Activated CD4-positive, alpha-beta memory T cell treated with anti-CD3 and anti-CD28 coated beads, Interleukin-2, amount 10 ng/mL, durations not matched to agents 7 days and 5 days (primary cell): ENCODE measurements at places on chromosomes 2 and 18. TPM values are rescaled to one million over a fixed set of nuclear protein-coding genes. Genes with fewer than 3 reads are reported as not detected.

DNA sequence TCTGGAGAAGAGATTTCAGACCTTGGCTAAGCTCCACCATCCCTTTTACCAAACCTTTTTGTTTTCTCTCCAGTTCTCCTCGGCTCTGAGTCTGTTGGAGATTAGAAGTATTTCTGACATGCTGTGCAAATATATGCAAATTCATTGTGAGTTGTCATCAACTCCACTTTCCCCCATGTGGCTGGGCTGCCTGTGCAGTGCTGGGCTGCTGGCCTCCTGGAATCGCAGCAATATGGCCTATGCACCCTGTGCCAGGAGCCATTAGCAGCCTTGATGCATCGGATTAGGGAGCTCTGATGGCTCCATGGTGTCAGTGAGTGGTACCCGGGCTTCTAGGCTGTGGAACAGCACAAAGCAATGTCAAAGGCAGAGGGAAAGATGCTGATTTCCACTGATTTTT is 80.0 kb downstream of the GPR39 start:
- H3K27ac ChIP-seq: no peak overlapping the region
- no peaks in the 10 kb centered on the region for H3K27me3 ChIP-seq
- H3K36me3 ChIP-seq: no peaks in the 10 kb centered on the region
- H3K4me3 ChIP-seq: no peak overlapping the region
- H3K4me1 ChIP-seq: no peaks in the 10 kb centered on the region

Gene OSR1
- not detected for total RNA-seq

GRCh38 chr18:12102136-12102842 is 8.6 kb downstream of the ANKRD62 start:
- peaks cover 15% of the 10 kb centered on the region for H3K4me1 ChIP-seq
- H3K36me3 ChIP-seq: no peaks in the 10 kb centered on the region
- no peak overlapping the region for H3K27ac ChIP-seq
- no peak for DNase-seq

Gene HS6ST1
- 6.8 TPM for total RNA-seq

DNA sequence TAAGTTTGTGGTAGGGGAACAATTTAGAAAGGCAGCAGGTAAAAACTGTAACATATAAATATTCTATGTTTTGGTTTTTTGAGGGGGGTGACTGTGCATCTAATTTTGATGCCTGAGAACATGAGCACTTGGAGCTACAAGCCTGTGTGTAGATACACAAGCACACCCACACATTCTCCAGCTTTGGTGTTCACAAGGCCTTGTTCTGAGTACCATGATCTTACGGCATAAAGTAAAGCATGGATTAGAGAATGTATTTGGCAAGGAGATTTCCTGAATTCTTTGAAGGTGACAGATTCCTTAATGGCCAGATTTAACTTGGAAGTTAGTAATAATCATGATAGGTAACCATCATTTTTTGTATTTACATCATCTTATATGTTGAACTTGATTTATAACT is 42.7 kb downstream of the MAP3K20 start:
- peaks cover 3% of the 10 kb centered on the region for H3K27me3 ChIP-seq
- no peak overlapping the region for H3K4me3 ChIP-seq
- no peak overlapping the region for H3K27ac ChIP-seq
- DNase-seq: no peak
- H3K36me3 ChIP-seq: peaks cover 5% of the 10 kb centered on the region

Gene LYG2
- total RNA-seq: not detected

GRCh38 chr18:11994336-11994702 is 13.0 kb downstream of the IMPA2 start:
- H3K36me3 ChIP-seq: peaks cover 3% of the 10 kb centered on the region
- no peak for DNase-seq
- H3K4me1 ChIP-seq: peaks cover 23% of the 10 kb centered on the region
- no peak overlapping the region for H3K27ac ChIP-seq

Gene IGFBP2
- total RNA-seq: 1.2 TPM

Gene COL4A3
- 0.13 TPM for total RNA-seq

Gene CCL20
- total RNA-seq: 3.6 TPM

Gene APCDD1
- not detected for total RNA-seq

- peaks cover 15% of the 10 kb centered on the region for H3K4me1 ChIP-seq
- no peaks in the 10 kb centered on the region for H3K36me3 ChIP-seq
- no peak for DNase-seq
- no peak overlapping the region for H3K4me3 ChIP-seq
- no peaks in the 10 kb centered on the region for H3K27me3 ChIP-seq
These were observed 112.3 kb downstream of the RNF144A start for GRCh38 chr2:7029291-7030059.

- H3K4me1 ChIP-seq: no peaks in the 10 kb centered on the region
- no peak overlapping the region for H3K4me3 ChIP-seq
- DNase-seq: no peak
- H3K36me3 ChIP-seq: no peaks in the 10 kb centered on the region
These were observed 444.1 kb upstream of the SMIM21 start for GRCh38 chr18:75871596-75871995.

DNA sequence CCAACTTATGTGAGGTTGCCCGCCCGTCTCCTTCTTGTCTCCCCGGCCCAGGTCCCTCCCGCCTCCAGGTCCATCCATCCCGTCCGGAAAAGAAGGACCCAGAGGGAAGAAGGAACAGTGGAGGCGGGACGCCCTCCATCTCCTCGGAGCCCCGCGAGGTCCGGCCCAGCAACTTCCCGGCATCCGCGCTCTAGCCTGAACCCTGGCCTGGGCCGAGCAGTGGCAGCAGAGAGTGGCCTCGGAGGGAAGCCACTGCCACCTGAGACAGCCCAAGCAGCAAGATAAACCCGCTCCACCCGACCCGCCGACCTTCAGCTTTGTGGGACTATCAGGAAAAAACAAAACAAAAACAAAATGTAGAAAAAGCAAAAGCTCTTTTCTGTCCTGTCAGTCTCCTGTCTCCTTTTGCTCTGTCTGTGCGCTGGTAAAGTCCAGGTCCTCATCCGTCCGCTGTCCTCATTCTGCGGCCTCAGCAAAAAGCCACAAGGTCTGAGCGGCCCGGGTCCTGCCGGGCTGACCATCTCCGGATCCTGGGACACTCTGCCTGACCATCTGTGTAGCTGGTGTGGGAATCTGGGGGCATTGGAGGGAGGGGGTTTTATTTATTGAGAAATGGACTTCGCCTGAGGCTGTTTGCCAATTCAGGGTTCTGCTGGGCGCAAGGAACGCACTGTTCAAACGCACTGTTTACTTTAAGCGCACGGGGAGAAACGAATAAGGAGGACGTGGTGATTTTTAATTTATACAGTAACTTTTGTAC is 3.1 kb downstream of the DLX1 start:
- no peak for DNase-seq
- H3K4me3 ChIP-seq: peak overlapping the region; percentile 44
- peaks cover 92% of the 10 kb centered on the region for H3K27me3 ChIP-seq
- H3K4me1 ChIP-seq: peaks cover 55% of the 10 kb centered on the region

DNA sequence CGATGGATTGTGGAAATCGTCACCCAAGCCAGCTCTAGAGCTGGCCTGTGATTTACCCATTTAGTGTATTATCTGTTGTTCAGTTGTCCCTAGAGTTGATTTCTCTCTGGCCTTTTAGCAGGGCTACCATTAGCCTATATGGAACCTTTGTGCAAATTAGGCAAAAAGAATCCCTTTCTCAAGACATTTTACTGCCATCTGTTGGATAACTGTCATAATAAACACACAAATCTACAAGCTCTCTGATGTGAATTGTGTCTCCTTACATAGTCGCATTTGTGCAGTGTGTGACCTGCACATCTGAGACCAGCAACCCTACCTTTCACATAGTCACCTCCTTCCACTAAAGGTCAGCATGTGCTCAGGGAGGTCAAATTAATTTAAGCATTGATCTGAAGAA is 34.0 kb downstream of the LOXHD1 start:
- DNase-seq: no peak
- no peaks in the 10 kb centered on the region for H3K36me3 ChIP-seq
- no peak overlapping the region for H3K4me3 ChIP-seq
- peaks cover 33% of the 10 kb centered on the region for H3K4me1 ChIP-seq
- peaks cover 11% of the 10 kb centered on the region for H3K27me3 ChIP-seq

Gene CFAP65
- total RNA-seq: not detected

GRCh38 chr2:189287982-189288521 is 108.5 kb upstream of the COL5A2 start:
- H3K27ac ChIP-seq: no peak overlapping the region
- H3K27me3 ChIP-seq: no peaks in the 10 kb centered on the region
- DNase-seq: no peak
- no peaks in the 10 kb centered on the region for H3K36me3 ChIP-seq
- no peak overlapping the region for H3K4me3 ChIP-seq

DNA sequence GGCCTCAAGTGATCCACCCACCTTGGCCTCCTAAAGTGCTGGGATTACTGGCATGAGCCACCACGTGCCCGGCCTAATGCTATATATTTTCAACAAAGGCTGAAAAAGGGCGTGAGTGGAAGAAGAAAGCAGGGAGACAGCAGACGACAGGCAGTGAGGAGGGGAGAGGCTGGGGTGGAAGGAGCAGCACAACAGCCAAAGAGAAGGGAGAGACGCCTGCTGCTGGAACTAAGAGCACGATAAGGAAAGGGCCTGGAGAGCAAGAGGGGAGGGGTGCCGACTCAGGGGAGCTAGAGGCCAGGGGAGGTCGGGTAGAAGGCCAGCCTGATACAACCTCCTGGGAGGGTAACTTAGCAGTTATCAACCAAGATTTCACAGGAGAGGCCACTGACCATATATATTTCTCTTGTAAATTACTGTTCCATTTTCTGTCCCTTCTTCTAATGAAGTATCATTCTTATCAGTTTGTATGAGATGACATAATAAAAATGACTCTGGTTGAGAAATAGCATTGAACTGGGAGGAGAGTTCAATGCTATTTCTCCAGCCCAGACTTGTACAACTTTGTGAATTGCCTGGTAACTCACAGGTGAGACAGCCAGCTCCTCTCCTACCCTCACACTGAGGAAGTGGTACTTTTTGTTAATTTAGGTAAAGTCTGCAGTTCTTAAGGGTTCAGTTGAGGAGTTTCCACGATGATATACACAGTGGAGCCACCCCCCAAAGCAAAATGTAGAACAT is 5.8 kb upstream of the RNU4ATAC start:
- H3K27ac ChIP-seq: peak overlapping the region; percentile 16
- H3K4me1 ChIP-seq: peaks cover 37% of the 10 kb centered on the region
- H3K4me3 ChIP-seq: no peak overlapping the region
- H3K36me3 ChIP-seq: peaks cover 61% of the 10 kb centered on the region
- H3K27me3 ChIP-seq: no peaks in the 10 kb centered on the region

DNA sequence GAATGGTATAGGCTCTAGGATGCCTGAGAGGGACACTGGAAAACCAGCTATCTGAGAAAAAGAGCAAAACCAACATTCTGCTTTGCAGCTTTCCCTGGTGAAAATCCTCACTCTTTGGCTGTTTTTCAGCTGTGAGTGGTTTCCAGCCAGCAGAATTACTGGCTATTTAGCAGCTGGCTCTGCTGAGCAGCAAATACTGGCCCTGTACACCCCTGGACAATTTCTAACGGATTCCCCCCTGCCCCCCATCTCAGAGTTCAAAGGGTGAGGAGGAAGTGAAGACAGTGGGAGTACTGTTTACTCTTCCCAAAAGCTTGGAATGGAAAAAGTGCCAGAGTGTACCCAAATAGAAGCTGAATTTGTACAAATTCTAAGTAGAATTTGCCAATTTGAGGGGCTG is 26.1 kb upstream of the IMP4 start:
- DNase-seq: no peak
- no peaks in the 10 kb centered on the region for H3K4me1 ChIP-seq
- H3K27ac ChIP-seq: no peak overlapping the region
- H3K4me3 ChIP-seq: no peak overlapping the region

GRCh38 chr2:142734231-142734630 is 143.2 kb upstream of the KYNU start:
- no peak for DNase-seq
- H3K27me3 ChIP-seq: no peaks in the 10 kb centered on the region
- H3K4me1 ChIP-seq: no peaks in the 10 kb centered on the region
- no peak overlapping the region for H3K27ac ChIP-seq
- H3K4me3 ChIP-seq: no peak overlapping the region

Gene REG3G
- total RNA-seq: not detected

GRCh38 chr2:127197475-127198385 is 22.4 kb downstream of the CYP27C1 start:
- H3K4me3 ChIP-seq: peak overlapping the region; percentile 73
- H3K27ac ChIP-seq: no peak overlapping the region
- H3K4me1 ChIP-seq: peaks cover 3% of the 10 kb centered on the region
- H3K27me3 ChIP-seq: no peaks in the 10 kb centered on the region

DNA sequence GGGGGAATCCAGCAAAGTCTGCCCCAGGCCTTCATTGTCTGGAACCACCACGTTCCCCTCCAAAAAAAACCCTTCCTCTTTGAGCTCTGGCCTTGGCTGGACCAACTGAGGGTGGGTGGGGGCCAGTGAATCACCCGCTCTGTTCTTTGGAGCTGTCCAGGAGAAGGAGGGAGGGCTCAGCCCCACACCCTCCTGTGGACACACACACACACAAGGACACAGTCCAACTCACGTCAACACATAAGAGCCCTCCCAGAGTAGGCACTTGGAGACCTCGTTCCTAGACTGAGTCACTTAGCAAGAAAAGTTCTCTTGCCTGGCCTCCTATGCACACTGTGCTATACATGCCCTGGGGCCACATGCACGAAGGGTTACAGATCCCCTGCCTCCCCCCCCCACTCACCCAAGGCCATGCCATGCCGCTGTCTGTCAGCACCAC is 1.2 kb upstream of the TNS1 start:
- H3K36me3 ChIP-seq: no peaks in the 10 kb centered on the region
- DNase-seq: no peak
- peaks cover 10% of the 10 kb centered on the region for H3K27me3 ChIP-seq
- no peaks in the 10 kb centered on the region for H3K4me1 ChIP-seq
- no peak overlapping the region for H3K4me3 ChIP-seq

GRCh38 chr2:239934571-239935171 is 90.5 kb downstream of the NDUFA10 start:
- H3K27ac ChIP-seq: no peak overlapping the region
- H3K4me1 ChIP-seq: peaks cover 9% of the 10 kb centered on the region
- DNase-seq: peak; percentile 73
- H3K4me3 ChIP-seq: no peak overlapping the region

Gene RNF144A
- total RNA-seq: 20.0 TPM

- H3K4me3 ChIP-seq: peak overlapping the region; percentile 65
- no peak overlapping the region for H3K27ac ChIP-seq
- peaks cover 30% of the 10 kb centered on the region for H3K4me1 ChIP-seq
- DNase-seq: peak; percentile 21
- H3K36me3 ChIP-seq: no peaks in the 10 kb centered on the region
- peaks cover 69% of the 10 kb centered on the region for H3K27me3 ChIP-seq
These were observed 368 bp downstream of the TMEFF2 start for GRCh38 chr2:192194265-192194865.

Gene LHCGR
- not detected for total RNA-seq

GRCh38 chr2:127640082-127641072 is 5.6 kb upstream of the GPR17 start:
- H3K27me3 ChIP-seq: no peaks in the 10 kb centered on the region
- peaks cover 42% of the 10 kb centered on the region for H3K4me1 ChIP-seq
- H3K4me3 ChIP-seq: peak overlapping the region; percentile 54

DNA sequence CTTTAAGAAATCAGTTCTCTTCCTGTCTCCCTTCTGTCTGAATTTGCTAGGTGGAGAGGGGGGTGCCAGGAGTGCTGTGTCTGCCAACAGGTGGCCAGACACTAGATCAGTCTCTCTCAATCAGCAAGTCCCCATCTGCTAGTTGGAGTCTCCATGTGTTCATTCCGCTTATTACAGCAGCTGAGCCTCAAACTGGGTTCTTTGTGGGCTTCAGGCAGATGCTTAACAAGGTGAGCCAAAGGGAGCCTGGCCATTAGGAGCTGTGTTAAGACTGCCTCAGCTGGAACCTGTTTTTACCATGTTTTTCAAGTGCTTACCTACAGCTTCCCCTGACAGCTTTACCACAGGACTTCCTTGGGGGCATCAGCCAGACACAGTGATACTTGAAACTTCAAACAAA is 401.9 kb downstream of the LRP1B start:
- H3K27ac ChIP-seq: no peak overlapping the region
- no peak for DNase-seq
- H3K36me3 ChIP-seq: no peaks in the 10 kb centered on the region
- no peaks in the 10 kb centered on the region for H3K27me3 ChIP-seq
- no peak overlapping the region for H3K4me3 ChIP-seq
- no peaks in the 10 kb centered on the region for H3K4me1 ChIP-seq
